ENCODE measurements at places on chromosomes 3 and 15.

DNA sequence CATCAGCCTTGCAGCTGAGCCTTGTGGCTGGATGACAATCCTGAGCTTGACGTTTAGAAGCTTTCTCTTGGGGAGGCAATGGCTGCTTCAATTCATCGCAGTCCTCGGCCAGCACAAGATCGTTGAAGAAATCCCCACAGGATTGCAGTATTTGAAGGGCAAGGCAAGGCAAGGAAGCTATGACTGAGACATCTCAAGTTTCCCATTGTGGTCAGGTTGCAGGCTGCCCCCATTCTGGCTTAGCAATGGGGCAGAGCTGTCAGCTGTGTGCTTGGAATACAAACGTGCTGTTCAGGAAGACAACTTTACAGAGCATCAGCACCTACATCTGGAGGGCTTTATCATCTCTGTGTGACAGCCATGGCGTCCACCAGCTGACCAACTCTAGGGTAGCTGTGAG is 275.9 kb upstream of the TBL1XR1 start:
- DNase-seq: no peak

- no peak for DNase-seq
Measured at GRCh38 chr15:36484038-36484778, 95.2 kb upstream of the CDIN1 start.

- no peak for DNase-seq
Measured at GRCh38 chr3:107452436-107452835, 70.3 kb upstream of the BBX start.

GRCh38 chr15:34693053-34693744 is 61.6 kb downstream of the GJD2 start:
- DNase-seq: no peak

Data from cortex of kidney (tissue), 1 donor.